ENCODE measurements at places on chromosomes 3 and 15.
A peak's percentile ranks its signal among the peaks of the same experiment; 100 is the strongest.

GRCh38 chr15:65311760-65312159 lies 7.3 kb downstream of the RNU5B-1 start:
- no peak for DNase-seq

DNA sequence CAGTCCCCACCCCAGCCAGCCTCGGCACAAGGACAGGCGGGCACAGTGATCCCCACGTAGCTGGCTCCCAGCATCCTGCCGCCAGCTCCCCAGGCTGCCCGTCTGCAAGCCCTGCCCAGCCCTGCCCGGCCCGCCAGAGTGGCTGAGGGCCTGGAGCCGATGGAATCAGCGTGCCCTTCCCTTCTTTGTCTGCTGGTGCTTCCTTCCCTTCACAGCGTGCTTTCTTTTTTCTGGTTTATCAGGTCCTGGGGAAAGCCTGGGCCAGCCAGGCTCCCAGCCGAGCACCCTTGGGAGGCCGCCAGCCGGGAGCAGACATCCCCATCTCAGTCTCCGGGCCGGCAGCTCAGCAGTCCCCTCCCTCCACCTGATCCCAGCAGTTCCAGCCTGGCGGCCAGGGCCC lies 54.7 kb upstream of the SMAD6 start:
- no peak for DNase-seq

GRCh38 chr3:123758081-123758564 lies 126.0 kb downstream of the MYLK start:
- no peak for DNase-seq

DNA sequence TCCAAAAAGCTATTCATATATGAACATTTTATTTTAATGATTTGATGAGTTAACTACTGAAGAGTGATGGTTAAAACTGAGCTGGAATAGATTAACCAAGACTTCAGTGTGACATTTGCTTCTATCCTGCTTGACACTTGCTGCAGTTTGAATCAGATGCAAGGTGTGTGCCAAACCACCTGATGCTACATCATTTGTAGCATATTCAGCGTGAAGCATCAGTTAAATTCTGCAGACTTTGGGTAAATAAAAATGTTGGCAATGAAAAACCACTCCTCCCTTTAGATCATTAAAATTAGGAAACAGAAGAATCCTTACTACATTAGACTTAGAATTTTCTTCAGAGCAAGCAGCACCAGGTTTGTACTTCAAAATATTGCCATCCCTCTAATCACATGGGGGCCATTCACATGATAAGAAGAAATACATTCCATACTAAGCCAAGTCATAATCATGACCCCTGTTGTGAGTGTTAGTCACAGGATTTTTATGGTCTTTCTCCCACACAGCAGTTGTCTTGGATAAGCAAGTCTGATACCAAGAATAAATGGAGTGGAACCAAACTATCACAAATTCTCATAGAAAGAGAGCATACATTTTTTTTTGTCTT lies 160.7 kb upstream of the TNIK start:
- no peak for DNase-seq

DNA sequence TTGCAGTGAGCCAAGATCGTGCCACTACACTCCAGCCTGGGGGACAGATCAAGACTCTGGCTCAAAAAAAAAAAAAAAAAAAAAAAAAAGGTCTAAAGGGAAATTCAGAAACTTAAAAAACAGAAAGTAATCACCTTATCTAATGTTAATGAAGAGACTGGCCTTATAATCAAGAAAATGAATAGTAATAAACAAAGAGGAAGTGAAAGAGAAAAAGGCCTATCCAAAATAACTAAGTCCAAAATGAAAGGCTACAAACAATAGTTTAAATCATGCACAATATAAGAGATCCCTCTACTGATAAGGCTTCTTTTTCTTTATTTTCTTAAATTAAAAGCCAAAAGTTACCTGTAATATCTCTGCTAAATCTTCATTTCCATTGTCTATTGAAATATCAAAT lies 37.1 kb upstream of the HDC start:
- no peak for DNase-seq

GRCh38 chr3:47681016-47681415 lies 100.7 kb downstream of the SMARCC1 start:
- DNase-seq = no peak

DNA sequence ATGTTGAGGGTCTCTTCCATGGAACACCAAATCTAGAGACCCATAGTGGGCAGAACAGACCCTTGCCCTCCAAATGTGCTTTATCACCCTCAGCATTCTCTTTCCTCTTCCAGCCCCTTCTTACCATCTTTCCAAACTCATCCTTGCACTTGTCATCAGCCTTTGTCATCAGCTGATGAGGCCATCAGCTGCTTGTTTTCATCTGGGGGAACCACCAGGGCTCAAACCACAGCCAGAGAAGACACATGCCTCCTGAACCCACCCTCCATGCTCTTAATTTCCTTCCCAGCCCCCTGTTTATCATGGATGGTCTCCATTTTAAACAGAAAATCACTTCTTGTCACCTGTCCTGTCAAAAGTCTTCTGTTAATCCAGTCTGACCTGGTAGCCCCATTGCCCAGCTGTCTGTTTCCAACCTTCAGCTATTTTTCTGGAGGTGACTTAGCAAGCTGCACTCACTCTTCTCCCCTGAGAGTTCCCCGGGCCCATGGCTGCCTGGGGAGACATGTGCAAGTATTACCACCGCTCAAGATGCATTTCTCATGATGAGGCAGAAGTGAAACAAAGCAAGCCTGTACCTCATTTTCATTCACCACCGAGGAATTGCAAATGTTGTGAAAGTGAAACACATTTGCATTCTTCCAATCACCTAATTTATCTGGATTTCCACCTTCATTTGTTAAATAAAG lies 14.7 kb upstream of the SYNM start:
- DNase-seq = no peak

DNA sequence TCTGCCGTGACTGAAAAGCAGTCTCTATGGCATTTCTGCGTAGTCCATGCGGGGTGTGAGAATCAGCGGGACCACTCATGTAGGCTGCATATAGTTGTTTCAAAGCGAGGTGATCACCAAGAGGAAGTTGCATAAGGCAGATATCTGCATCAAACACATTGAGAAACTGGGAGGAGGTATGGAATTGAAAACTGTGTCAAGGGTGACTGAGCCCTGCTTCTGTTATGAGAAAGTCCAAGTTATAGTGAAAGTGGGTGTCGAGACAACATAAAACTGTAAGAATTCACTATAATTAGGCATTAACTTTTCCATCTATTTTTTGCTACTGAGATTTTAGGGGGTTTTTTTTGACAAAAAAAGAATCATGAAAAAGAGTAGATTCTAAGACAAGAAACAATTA lies 109.3 kb downstream of the ZIC1 start:
- DNase-seq = no peak

- no peak for DNase-seq
Measured at GRCh38 chr15:80779658-80780415, 667 bp downstream of the CEMIP start.

DNA sequence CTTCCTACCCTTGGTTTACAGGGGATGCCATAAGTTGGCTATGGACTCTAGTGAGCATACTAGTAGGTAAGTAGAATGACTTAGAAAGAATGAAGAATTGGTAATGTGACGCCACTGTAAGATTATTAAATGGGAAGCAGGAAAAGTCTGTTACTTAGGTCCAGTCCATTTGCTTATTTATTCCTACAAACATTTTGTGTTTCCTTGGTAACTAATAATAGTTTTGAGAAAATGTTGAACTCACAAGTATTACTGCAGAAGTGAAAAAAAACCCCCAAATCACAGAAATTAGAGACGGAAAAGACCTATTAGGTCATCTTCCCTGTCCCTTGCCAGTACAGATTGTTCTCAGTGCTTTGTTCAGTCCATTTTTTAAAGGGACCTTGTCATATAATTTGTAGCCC lies 63.5 kb downstream of the CMSS1 start:
- no peak for DNase-seq

DNA sequence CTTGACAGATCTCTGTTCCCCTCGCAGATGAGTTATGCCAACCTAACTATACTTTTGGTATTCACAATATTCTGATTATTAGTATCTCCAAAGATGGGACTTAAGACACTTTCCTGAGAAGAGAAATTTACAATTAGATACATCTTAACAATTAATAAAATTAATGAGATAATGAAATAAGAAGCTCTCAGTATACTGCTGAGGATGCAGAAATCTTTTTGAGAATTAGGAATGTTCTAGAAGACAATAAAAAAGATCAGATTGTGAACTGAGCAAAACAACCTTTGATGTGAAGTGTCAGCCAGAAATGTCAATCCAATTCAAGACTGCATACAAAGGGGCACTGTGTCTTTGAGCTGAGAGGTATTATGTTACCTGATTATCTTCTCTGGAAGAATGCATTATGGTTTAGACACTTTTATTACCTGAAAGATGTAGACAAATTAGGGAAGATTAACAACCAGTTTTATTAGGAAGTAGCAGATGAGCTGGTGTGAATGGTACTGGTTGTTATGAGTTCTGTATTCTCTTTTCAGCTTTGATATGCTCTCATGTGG lies 262.9 kb downstream of the TIGIT start:
- DNase-seq = no peak

GRCh38 chr3:10738688-10739372 lies 77.2 kb upstream of the SLC6A11 start:
- peak; percentile 51 for DNase-seq

Data from hematopoietic multipotent progenitor cell treated with erythropoietin and hydrocortisone succinate and interleukin-3 and kit ligand, for 17 days (in vitro differentiated cells).